ENCODE measurements at places on chromosomes 5 and 9.

- no peak for DNase-seq
These were observed 221.1 kb upstream of the RORB start for GRCh38 chr9:74275872-74276508.

DNA sequence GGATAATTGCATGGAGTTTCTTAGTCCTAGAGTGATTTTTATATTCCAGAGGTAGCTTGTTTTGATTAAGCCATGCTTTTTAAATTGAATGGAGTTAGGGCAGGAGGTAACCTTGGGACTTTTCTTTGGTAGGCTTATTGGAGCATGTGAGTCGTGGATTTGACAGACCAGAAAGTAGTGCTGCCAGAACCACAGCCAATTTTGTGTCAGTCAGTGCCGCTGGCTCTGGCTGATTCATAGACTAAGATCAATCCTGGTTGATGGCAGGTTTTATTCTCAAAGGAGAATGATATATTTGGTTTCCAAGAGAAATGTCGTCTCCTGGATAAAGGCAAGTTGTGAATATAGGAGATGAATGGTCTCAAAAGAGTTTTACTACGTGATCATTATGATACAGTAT is 20.3 kb downstream of the RAI14 start:
- no peak for DNase-seq

DNA sequence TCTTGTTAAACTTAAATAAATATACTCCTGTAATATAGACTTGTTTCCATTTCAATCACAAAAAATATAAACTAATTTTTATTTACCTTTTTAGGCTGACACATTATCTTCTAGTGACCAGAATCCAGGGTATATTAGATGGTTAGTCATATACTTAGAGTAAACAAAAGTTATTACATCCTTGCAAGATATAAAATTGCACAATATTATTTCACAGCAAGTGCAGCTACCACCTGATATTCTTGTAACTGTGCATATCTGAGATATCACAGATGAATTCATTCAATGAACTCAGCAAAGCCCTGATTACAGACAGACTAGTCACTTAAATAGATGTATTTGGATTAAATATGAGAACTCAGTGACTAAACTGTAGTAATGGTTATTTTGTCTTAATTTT is 25.6 kb upstream of the ARRDC3 start:
- no peak for DNase-seq

DNA sequence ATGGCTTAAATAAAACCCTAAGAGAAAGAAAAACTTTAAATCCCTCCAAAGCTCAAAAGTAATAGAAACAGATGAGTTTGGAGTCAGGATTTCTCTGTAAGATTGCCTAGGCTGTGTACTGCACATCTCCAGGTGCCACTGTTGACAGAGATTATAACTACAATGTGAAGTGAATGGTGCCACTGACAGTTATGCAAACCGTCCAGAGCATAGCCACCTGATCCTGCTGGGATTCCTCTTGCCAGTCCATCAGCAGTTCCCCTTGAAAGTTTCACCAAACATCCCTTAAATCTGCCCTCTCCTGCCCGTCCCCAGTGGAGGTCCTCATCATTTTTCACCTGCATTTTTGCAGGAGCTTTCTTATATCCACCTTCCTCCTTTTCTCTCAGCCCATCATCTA is 42.5 kb downstream of the FXN start:
- DNase-seq = no peak

- peak; percentile 10 for DNase-seq
These were observed 16.7 kb downstream of the FGD3 start for GRCh38 chr9:92963831-92964606.

- peak; percentile 48 for DNase-seq
These were observed 205.6 kb downstream of the C9orf50 start for GRCh38 chr9:129414993-129415941.

DNA sequence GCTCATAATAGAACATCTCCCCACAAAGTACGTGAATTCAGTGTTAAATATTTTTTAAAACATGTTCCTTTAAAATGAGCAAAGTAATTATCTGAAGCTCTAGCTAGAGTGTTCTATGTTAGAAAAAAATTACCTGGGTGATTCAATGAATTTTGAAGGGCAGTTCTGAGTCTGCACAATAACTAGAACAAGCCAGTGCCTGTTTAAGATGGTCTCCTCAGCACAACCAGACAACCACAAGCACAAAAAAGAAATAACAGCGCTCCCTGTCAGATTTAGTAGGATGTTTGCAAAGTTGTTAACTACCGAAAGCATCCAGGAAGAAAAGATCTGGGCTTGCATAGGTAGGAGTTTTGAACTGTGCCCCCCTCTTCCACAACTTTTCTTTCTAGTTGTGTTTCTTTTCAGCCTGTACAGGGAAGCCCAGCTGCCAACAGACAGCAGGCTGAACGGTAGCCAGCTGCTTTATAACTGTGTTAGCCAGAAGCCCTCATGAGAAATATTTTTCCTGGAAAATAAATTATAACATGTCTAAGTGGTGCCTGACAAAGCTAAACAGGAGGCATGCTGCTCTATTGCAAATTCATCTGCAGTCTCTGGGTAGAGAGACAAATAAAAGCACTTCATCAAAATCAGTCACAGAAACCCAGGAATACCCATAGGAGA is 1026.9 kb downstream of the MAT2B start:
- DNase-seq = peak; percentile 34

DNA sequence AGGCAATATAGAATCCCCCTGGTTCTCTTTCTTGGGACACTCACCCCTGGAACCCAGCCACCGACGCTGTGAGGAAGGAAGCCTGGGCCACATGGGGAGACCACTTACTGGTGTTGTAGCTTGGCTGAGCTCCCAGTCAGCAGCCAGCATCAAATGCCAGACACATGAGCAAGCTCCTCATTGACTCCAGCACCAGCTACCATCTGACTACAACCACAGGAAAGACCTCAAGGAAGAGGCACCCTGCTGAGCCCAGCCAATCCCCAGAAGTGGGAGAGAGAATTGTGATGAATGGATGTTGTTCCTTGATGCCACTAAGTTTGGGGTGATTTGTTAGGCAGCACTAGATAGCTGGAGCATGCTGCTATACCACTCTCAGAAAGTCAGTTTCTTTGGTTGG is 36.0 kb downstream of the BNIP1 start:
- no peak for DNase-seq

GRCh38 chr5:69367697-69368279 is 1.5 kb downstream of the AK6 start:
- no peak for DNase-seq

DNA sequence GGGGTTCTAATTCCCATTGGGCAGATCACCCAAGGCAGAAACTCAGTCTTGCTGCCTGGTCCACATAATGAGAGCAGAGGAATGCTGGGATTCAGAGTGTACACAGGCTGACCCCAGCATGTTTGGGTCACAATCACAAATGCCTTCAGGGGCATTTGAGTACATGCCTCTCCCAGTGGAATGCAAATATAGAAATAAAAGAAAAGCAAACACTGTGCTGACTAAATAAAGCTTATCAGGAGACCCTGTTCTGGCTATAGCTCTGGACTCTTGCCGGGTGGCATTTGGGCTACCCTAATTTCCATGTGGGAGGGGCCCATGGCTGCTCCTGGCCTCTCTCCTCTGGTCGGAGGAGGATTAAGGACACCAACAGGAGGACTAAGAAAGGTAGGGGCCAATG is 121.4 kb downstream of the DOCK8 start:
- no peak for DNase-seq

DNA sequence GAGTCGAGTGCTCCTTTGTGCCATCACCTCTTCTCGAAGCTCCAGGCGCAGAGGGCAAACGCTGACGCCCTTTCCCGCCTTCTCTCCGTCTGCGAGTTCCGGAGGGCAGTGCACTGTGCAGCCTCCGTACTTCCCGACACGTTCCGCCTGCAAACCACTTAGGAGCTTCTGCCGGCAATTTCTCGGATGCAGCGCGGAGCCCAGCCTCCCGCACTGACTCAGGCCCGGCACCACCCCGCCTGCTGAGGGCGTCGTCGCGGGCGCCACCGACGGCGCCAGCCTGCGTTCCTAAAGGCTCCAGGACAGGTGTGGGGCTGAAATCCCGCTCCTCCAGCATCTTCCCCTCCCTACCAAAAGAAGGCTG is 9.3 kb upstream of the TRIM36 start:
- DNase-seq = no peak

DNA sequence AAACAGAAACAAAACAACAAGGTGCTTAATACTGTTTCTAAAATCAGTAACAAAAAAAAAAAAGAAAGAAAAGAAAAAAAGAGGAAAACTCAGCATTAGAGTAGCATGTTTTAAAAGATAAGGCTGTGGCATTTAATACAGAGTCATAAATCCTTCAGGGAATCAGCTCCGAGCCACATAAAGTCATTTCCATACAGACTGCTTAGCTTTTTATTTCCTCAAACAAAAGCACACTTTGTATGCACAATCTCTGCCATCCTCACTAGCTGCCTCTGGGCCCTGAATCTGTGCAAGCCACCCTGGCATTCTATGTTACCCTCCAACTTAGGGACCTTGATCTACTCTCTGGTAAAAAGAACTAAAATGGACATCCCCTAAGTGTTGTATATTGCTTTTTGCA is 87.6 kb downstream of the SEMA6A start:
- DNase-seq = no peak

DNA sequence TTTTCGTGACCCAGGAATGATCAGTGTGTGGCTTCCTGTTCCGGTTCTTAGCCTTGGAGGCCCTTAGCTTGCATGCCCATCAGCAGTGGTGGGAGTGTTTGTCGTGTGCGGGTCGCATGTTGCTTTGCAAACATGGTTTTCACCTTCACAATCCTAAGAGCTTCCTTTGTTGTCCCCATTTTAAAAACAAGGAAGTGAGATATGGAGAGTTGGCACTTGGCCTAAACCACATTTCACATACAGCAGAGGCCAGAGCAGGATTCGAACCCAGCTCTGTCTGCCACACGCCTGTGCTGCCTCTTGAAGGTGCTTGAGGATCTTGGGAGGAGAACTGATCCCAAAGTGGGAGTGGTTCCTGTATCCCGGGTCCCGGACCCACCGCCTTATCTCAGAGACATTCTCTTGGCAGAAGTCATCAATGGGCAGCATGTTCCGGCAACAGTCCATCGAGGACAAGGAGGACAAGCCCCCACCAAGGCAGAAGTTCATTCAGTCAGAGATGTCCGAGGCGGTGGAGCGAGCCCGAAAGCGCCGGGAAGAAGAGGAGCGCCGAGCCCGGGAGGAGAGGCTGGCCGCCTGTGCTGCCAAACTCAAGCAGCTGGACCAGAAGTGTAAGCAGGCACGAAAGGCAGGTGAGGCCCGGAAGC is 38.2 kb upstream of the POMT1 start:
- DNase-seq = no peak

DNA sequence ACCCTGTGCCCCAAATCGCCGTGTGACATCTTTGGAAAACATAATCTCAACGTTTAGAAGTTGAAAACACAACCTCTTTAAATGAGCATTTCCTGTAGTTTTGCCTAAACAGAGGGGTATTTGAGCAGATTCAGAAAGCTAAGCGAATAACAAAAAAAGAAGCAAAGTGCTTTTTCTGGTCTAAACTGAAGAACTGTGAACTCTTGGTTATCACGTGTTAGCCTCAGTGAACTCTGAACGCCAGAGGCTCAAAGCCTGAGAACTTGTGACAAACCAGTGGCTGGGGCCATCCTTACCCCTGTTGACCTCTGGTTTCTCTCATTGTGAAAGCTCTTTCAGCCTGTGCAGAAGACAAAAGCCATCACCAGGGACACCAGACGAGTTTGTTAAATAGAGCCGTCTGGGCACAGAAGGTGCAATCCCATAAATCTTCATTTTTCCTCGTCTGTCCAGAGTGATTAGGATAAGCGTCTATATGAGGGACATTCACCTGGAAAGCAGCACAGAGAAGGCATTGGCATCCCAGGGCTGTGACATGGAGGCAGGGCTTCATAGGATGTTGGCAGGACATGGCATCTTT is 61.4 kb upstream of the ICE1 start:
- DNase-seq = peak; percentile 60

GRCh38 chr9:84897362-84898094 is 228.0 kb downstream of the NTRK2 start:
- DNase-seq = peak; percentile 47

DNA sequence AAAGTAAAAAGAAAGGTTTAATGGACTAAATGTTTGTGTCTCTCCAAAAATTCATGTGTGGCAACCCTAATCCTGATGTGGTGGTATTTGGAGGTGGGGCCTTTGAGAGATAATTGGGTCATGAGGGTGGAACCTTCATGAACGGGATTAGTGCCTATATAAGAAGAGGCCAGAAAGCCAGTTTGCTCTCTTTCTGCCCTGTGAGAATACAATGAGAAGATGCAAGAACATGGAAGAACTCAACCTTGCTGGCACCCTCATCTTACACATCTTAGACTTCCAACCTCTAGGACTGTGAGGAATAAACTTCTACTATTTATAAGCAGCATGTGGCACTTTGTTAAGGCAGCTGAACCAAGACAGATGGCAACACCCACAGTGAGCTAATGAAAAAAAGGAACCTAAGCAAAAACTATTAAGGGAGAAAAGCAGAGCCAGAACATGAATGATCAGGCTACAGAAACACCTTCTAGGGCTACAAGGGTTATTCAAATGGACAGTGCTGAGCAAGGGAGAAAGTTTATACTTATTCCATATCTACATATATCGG is 159.5 kb downstream of the PLK2 start:
- DNase-seq = no peak

GRCh38 chr5:39426051-39426745 is 1.4 kb upstream of the DAB2 start:
- DNase-seq = no peak

GRCh38 chr9:126417043-126417442 is 90.4 kb downstream of the MVB12B start:
- DNase-seq = peak; percentile 87

DNA sequence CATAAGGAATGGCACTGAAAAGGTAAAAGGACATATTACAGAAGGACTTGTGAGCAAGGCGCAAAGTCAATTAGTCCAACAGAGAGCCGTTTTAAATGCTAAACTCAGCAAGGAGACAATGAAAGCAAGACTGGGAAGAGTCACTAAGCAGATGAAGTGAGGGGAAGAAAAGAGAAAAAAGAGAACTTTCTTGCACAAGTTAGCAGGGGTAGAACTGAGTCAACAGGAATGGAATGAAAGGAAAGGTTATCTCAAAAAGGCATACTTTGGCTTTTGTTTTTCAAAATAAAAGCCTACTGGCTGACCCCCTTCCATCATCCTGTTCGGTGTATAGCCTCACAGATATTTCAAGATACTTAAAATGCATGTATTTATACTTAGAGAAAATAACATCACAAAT is 75.0 kb downstream of the NR6A1 start:
- no peak for DNase-seq

DNA sequence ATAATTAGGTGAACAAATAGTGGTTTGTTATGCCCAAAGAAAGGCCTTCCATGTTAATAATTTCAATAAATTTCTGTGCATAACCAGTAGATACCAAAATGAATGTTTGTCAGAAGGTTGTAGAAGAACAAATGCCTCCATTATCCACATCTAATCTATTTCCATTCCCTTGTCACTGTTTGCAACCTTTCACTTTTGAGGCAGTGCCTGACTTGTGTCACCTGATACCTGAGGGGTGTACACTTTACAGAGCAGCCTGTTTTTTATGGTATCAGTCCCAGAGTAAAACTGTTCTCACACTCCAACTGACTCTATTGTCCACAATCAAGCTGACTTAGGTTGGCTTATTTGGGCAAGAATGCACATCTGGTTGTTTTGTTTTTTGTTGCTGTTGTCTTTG is 40.1 kb downstream of the FREM1 start:
- DNase-seq = no peak

Measured in NCI-H1417 (cell line).